Activated CD4-positive, alpha-beta T cell treated with anti-CD3 and anti-CD28 coated beads for 36 hours (primary cell): ENCODE measurements at places on chromosomes 2 and 18. TPM values are rescaled to one million over a fixed set of nuclear protein-coding genes. Genes with fewer than 3 reads are reported as not detected.

Gene INHBB
- not detected for total RNA-seq

Gene GKN1
- total RNA-seq: not detected

Gene AMER3
- total RNA-seq: not detected

Gene CFAP53
- total RNA-seq: 0.37 TPM

Gene MAP3K19
- not detected for total RNA-seq

Gene TBR1
- total RNA-seq: not detected

Gene NAT8
- not detected for total RNA-seq

Gene ERFE
- 0.07 TPM for total RNA-seq
